ENCODE measurements at places on chromosomes 2 and 18. TPM values are rescaled to one million over a fixed set of nuclear protein-coding genes. Genes with fewer than 3 reads are reported as not detected.

Gene MARCHF4
- polyA plus RNA-seq, result 7.0 TPM

Gene DES
- 0.75 TPM for polyA plus RNA-seq

Gene POTEE
- 0.52 TPM for polyA plus RNA-seq

Gene MRO
- polyA plus RNA-seq, result not detected

Gene UGP2
- polyA plus RNA-seq, result 180 TPM

Gene TMEM169
- 0.11 TPM for polyA plus RNA-seq

Gene PDIA6
- 516 TPM for polyA plus RNA-seq

Gene SCN7A
- polyA plus RNA-seq, result not detected

Gene MAL
- not detected for polyA plus RNA-seq

Gene PLEK
- 0.39 TPM for polyA plus RNA-seq

Gene DNAH7
- 0.40 TPM for polyA plus RNA-seq

Gene AMER3
- polyA plus RNA-seq, result not detected
